RCC 7860 (cell line): ENCODE measurements at places on chromosomes 7 and 10.

DNA sequence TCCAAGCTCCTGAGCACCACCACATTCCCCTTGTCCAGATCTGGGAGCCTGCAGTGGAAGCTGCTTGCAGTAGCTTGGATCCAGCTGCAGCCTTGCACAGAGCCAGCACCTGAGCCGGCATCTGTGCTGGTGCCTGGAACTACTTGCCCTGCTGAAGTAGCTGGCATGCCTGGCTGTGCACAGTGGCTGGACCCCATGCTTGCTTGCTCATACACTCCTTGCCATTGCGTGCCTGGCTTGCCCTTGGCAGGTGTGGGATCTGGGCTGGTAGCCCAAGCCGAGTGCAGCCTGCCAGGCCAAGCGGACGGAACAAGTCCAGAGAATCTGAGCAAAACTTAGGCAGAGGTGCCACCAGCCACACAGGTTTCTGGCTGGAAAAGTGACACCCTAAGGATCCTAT is 759.9 kb downstream of the IPMK start:
- DNase-seq: no peak

- DNase-seq: peak; percentile 33
These were observed 945 bp upstream of the RHEB start for GRCh38 chr7:151520419-151521261.

DNA sequence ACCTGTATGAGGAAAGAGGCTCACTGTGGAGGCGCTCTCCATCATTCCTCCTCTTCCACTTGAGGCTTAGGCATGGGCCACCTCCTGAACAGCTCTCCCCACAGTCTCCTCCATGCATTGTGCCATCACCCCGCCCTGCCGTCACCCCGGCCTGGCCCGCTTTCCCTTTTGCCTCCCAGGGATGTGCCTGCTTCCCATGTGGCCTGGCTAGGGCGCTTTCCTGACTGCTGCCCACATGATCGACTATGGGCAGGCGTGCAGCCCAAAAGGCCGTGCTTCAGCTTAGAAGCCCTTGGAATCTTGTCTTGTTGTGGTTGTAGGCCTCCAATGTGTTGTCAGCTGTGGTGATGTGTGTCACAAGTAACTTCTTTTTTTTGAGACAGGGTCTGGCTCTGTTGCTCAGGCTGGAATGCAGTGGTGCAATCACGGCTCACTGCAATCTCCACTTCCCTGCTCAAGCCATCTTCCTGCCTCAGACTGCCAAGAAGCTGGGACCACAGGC is 1.8 kb upstream of the ACTR3C start:
- DNase-seq: peak; percentile 46

DNA sequence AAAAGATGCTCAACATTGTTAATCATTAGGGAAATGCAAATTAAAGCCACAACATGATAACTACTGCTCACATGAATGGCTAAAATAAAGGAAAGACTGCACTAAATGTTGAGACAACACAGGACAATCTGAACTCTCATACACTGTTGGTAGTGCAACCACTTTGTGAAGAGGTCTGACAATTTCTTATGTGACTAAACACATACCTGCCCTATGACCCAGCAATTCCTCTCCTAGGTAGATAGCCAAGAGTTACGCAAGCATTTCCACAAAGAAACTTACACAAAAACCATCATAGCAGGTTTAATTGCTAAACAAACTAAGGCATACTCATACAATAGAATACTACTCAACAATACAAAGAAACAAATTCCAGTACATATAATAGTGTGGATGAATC is 41.8 kb upstream of the HERPUD2 start:
- no peak for DNase-seq

DNA sequence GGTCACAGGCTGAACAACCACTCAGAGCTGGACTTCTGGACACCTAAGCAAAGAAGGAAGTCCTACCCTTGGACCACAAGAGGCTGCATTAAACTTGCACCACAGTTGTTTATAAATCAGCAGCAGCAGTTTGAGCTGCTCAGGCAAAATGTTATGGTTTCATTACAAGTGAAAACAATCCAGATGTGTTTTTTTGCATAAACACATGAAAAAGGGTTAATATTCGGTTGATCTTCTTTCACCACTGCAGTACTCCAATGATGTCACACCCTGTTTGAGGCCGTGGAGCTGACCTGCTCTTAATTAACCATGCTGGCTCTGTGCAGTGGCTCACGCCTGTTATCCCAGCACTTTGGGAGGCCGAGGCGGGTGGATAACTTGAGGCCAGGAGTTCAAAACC is 490.8 kb upstream of the CELF2 start:
- DNase-seq: no peak

DNA sequence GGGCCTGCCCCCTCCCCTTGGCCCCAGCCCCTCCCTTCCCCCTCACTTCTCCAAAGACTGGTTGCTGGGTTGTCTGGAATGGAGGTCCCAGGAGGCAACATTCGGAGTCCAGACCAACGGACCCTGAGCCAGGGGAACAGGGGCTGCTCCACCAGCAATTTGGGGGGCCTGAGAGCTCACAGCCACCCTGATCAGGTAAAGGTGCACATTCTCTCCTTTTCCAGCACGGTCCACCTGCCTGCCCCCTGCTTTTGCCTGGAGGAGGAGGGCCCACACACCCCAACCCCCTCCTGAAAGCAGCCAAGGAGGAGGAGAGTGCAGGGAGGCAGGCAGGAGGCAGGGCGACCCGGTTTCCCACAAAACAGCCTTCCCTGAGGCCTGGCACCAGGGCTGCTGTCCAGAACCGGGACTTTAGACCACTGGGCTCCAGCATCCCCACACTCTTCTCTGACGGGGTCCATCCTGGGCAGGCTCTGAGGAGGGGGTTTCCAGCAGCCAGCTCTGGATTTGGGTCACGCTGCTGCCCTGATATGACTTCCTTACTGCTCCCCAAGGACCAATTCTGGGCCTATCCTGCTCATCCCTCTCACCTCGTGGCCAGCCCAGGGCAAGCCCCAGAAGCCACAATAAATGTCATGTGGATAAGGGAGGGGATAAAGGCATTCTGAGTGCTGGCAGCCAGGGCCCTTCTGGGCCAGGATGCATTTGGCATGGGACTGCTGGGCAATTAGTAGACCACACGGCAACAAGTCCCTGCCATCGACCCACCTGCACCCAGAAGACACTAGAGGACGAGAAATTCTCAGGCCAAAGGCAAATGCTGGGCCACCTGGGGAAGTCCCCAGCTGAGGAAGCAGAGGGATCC is 1.1 kb upstream of the CAMK2B start:
- DNase-seq: no peak

- no peak for DNase-seq
These were observed 396.4 kb upstream of the AKR1E2 start for GRCh38 chr10:4429571-4429970.
